ENCODE measurements at places on chromosomes 6 and 20. TPM values are rescaled to one million over a fixed set of nuclear protein-coding genes. Genes with fewer than 3 reads are reported as not detected.

GRCh38 chr20:35171753-35172433 is at the start of gene PROCR:
TSS of gene PROCR (plus strand) at chr20:35172072. CDS start at chr20:35172155, 83 bp downstream.
- DNase-seq, result peak; percentile 85

GRCh38 chr6:26388441-26388840 is 5.5 kb downstream of the BTN2A2 start:
- DNase-seq, result no peak

DNA sequence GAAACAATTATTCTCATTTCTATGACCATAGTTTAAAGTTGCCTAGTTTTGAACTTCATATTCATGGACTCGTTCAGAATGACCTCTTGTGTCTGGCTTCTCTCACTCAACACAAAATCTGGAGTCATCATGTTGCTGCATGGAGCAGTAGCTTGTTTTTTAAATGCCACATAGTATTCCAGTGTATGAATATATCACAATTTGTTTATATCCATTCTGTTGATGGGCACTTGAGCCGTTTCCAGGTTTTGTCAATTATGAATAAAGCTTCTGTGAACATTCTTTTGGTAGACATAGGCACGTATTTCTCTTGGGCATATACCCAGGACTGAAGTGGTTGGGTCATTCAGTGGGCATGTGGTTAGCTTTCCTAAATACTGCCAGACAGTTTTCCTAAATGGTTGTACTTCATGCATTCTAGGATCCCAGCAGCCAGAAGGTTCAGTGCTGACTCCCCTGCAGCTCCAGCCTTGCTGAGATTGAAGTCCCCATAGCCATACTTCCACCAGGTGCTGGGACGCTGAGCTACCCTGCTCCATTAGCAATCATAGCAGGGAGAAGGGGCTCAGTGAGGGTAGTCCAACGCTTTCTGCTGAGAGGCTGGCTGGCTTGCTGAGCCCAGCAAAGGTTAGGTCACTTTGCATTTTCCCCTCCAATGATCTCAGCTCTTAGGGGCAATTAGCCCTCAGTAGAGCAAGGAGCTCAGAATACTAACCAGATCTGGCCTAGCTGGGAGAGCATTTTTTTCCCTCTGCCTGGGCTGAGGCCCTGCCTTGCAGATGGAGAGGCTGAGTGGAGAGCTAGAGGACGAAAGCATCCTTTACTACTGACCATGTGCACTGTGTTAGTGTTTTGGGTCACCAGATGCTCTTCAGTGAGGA is 35.7 kb upstream of the CTNNBL1 start:
- no peak for DNase-seq

Gene CASS4
- total RNA-seq, result 2.0 TPM

Gene YTHDF1
- total RNA-seq, result 40.8 TPM

Gene PTK7
- 30.0 TPM for total RNA-seq
